ENCODE measurements at places on chromosomes 2 and 18.
A peak's percentile ranks its signal among the peaks of the same experiment; 100 is the strongest.

- no peak for DNase-seq
Measured at GRCh38 chr18:52325997-52326396, 14.0 kb upstream of the DCC start.

- no peak for DNase-seq
Measured at GRCh38 chr2:29749041-29749440, 172.3 kb downstream of the ALK start.

DNA sequence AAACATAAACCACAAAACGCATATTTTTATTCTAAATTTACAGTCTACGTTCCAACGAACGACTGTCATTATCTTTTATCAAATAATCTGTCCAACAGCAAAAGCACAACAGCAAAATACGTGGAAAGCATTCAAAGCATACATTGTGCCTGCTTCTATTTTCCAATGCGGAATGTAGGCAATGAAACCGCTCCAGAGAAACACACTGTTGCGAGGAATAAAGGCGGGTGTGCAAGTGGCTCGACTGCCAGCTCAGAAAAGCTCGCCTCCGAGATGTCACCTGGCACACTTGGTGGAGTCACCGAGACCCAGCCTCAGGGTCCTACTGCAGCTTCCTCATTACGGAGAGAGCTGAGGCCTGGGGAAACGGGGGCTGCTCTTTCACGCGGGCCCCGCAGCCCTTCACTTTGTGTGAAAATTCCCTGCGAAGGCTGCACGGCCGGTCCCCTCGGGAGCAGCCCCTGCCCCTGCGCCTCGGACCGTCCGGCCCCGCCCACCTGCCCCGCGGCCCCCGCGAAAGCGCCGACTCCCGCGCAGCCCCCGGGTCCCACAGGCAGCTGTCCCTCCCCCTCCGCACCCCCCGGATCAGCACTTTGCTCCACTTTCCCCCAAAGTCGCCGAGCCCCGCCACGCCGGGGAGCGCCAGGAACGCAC is 752 bp downstream of the MGAT4A start:
- peak; percentile 32 for DNase-seq

GRCh38 chr2:132691556-132691955 is 21.6 kb upstream of the LYPD1 start:
- DNase-seq, result no peak

DNA sequence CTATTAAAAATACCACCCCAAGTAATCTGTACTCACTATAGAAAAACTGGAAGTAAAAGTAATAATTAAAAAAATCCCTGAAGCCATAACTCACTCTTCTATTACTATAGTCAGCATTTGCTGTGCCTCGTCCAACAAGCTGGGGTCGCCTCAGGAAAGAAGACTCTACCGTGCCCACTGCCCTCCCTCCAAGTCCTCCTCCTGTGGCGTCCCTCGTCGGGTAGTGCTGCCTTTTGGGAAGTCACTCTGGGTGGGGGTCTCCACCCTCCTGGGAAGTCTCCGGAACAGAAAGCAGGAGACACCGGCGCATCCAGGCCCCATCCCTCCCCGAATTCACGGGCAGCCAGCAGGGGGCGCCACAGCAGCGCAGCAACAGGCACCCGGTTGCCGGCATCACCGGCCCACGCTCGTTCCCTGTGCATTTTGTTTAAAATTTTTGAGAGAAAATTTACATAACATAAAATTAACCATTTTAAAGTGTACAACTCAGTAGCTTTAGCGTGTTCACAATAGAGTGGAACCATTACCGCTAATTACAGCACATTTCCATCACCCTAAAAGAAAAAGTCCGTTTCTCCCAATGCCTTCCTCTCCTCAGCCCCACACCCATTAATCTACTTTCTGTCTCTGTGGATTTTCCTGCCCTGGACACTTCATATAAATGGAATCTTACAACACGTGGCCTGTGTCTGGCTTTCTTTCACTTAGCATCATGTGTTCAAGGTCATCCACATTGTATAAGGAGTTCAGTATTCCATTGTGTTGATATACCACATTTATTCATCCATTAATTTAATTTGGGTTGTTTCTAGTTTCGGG is 62.2 kb downstream of the ADNP2 start:
- DNase-seq, result no peak

- no peak for DNase-seq
Measured at GRCh38 chr2:854460-854859, 96.2 kb upstream of the SNTG2 start.

DNA sequence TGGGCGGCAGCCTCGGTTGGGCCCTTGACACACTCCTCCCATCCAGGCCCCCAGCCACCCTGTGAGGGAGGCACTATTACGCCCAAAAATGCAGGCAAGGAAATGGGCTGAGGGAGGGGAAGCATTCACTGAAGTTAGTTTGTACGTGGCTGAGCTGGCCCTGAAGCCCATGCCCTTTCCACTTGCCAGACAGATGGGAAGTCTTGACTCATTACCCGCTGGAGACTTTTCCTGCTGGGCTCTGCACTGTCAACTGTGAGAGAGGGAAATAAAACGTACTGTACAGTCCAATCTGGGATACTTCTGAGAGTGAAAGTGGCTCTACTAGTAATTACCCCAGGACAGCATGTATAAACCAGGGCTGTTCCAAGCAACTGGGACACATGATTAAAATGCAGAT is 125.9 kb downstream of the MSH2 start:
- DNase-seq, result no peak

DNA sequence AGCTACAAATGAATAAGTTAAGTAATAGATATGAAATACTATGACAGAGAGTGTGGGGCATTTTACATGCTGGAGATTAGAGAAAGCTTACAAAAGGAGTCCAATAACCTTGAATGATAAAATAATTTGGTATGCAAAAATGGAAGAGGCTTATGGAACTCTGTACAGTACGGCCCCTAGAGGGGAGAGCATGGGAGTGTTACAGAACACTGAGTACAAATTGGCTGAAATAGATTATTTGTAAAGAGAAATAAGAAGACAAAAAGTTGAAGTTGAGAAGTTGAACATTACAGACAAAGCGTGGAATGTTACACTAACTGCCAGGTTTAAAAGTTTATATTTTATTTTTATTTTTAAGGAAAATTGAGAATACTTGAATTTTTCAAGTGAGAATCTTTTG is 192.1 kb upstream of the DOK6 start:
- DNase-seq, result no peak
